ENCODE measurements at places on chromosomes 4 and X.

DNA sequence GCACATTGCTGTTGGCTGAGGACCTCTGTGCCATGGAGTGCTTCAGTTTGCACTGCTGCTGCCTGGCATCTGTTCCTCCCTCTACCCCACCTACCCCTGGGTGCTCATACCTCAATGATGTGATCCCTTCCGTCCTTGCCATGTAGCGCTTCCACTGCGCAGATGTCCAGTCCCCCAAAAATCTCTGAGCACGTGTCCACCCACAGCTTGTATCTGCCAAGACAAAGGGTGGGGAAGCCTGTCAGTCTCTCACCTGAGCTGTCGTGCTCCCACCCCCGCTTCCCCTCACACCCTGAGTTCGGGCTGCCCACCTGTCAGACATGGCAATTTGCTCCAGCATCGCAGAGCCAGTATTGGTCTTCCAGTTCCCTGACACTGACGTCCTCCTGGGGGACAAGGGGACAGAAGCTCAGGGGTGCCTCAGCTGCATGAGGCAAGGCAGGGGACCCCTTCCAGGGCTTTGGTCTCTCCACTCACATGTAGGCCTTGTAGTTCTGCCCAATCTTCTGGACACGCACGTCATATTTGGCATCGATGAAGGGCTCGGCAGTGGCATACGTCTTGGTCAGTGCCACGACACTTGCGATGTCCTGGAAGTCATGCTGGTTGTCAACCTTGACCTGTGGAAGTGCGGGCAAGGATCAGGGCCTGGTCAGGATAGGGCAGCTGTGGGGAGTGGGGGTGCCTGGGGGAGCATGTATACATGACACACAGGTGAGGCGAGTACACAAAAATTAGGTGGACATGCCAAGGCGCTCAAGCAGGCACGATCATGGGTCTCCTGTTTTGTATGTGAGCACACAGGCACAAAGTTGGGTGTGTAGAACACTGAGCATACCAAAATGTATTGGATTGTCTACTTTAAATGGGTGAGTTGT lies 6.0 kb upstream of the TIMP1 start:
- DNase-seq, result no peak

DNA sequence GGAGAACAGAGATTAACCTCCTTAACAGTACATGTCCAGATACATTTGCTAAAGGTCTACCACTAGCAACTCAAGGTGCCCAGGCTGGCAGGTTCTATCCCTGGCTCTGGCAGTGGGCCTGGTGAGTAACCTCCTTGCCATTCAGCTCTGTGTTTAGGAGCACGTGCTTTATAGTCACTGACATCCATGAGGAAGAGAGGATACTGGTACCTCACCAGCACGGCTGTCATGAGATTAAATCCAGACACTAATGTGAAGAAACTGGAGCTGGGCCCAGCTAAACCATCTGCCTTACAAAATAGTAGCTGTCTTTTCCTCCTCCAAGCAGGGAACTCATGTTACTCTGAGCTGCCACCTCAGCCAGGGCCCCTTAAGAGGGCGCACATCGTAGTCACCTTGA lies 45.3 kb downstream of the GPRASP3 start:
- DNase-seq, result no peak

DNA sequence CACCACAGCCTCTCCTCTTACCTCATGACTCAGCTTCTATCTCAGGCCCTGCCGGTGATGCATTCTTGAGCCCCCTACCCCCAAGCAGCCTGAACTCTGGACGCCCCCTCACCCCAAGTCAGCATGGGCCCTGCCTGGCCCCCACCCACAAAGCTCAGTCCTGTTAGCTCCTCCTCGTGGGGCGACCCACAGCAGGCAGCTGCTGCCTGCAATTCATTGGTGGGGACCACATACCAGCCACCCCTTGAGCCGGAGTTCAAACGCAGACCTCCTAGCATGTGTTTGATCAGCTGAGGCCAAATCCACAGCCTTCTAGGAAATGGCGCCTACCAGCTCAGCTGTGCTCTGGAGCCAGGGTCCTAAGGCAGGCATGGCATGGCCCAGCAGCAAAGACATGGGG lies 111.8 kb downstream of the EFNB1 start:
- no peak for DNase-seq

GRCh38 chrX:130696542-130696941 lies 206.5 kb downstream of the ENOX2 start:
- DNase-seq, result no peak

DNA sequence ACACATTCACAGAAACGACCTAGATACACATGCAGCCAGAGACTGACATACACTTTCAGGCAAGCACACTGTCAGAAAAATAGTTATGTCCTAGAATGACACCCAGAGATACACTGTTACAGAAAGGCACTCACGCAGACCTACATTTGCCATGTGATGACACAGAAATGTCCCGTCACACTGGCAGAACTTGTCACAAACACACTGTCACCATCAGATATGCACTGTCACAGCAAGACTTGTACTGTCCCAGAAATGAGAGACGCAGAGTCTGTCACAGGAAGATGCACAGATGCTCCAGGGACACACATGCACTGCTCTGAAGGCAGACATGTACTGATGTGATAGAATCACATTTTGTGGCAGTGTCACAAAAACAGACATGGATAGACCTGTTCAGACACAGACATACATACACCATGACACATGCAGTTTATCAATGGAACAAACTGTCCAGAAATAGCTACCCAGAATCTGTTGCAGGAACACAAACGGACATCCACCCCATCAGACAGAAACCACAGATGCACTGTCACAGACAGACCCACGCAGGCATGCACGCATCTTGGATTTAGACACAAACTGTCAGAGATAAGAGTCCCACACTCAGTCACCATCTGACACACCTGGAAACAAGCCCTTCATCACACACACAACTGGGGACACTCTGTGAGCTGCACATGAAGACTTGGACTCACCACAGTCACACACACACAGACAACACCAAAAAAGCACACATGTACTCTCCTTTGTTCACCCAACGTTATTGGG lies 1.3 kb upstream of the PIM2 start:
- DNase-seq, result no peak

DNA sequence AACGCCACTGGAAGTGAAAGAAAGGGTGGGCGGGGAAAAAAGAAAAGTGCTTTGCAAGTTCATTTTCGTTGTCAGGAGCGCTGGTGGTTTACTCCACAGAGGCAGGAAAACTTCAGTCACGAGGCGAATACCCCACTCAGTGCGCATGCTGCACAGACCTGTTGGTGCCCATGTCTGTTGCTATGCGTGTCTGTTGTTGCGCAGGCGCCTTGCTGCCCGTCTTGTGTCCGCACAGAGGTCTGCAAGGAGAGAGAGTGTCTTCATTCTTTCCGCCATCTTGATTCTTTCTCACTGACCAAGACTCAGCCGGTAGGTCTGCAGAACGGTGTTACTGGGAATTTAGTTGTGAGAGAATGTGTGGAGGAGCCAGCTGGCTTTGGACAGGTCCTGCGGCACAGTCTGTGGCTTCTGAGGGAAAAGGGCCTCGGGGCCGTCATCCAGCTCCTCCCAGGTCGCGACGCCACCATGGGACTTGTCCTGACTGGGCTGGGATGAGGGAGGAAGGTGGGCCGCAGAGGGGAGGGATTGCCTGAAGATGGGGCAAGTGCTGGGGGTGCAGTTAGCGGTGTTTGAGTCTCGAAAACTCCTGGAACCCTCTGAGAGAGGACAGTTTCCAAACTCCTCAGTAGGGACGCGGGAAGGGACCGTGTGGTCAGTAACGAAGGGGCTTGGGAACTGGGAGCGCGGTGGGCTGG lies at the start of gene PAGE2:
Gene PAGE2, plus strand, starts transcription at position 224 of the 695 bp plus-strand sequence. CDS start 1,003 bp downstream, outside the sequence.
- DNase-seq, result no peak

DNA sequence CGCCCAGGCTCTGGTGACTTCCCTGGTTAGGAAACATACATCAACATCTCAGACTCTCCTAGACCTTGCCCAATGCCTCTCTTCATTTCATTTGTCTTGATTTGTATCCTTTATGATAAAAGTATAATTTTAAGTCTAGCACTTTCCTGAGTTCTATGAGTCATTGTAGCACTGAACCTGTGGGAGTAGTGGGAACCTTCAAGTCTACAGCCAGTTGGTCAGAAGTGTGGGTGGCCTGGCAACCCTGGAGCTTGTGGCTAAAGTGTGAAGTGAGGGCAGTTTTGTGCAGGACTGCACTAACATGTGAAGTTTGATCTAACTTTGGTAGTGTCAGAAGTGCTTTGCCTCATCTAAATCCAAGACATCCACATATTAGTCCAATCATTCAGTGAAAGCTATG lies 259.3 kb upstream of the IGFBP7 start:
- no peak for DNase-seq

- DNase-seq, result no peak
Measured at GRCh38 chrX:74119016-74119910, 184.7 kb upstream of the ZCCHC13 start.

GRCh38 chr4:8542776-8543525 lies 37.2 kb upstream of the GPR78 start:
- DNase-seq, result no peak

DNA sequence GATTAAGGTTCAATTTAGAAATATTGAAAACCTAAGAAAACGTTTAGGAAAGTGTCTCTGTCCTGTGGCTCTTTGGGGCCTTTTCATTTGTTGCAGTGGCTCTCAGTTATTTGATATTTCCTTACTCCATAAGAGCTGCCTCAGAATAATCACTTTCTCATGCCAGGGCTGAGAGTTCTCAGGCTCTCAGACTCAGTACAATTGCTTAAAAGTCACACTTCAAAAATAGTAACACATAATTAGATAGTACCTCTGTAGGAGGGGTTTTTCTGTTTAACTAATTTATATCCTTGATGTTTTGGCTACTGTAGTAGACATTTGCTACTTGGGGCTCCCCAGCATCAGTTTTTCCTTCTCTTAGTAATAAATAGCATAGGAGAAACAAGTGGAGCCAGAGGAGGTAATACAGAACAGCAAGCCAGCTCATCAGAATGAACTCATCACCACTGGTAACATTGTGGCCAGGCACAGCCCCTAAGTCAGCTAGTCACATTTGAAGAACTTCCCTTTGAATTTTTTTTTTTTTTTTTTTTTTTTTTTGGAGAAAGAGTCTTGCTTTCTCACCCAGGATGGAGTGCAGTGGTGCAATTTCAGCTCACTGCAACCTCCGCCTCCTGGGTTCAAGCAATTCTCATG lies 8.0 kb upstream of the HNRNPD start:
- DNase-seq, result no peak

- DNase-seq, result no peak
Measured at GRCh38 chrX:31323658-31324057, 251.8 kb upstream of the FTHL17 start.

DNA sequence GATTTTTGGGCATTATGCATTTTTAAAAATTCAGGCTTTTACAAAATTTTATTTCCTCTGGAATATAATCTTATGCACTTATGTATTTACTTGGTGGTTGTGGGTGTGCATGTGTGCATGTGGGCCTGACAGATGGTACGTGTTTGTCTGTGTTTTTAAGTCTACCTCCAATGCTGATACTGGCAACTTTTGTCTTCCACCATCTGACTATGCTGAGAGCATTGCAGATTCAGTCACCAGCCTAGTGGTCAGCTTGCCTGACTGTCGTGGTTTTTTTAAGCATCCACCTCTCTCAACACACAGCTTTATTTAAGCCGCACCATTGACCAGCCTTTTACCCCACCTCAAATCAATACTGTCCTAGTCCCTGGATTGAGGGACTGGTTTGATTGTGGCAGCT lies 37.1 kb downstream of the FSTL5 start:
- no peak for DNase-seq

DNA sequence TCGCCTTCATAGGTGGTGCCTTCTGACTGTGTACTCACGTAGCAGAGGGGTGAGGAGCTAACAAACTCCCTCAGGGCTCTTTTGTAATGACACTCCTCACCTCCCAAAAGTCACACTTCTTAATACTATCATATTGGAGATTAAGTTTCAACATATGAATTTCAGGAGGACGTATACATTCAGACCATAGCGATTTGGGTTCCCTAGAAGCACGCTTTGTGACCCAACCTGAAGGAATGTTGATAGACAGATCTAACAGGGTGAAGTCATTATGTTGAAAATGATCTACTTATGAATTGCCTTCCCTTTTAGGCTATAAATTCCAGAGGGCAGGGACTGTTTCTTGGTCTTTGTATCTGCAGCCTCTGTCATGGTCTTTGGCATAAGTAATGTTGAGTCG lies 3.2 kb upstream of the KLHL34 start:
- DNase-seq, result no peak

GRCh38 chrX:20670611-20671010 lies 403.9 kb upstream of the RPS6KA3 start:
- no peak for DNase-seq

DNA sequence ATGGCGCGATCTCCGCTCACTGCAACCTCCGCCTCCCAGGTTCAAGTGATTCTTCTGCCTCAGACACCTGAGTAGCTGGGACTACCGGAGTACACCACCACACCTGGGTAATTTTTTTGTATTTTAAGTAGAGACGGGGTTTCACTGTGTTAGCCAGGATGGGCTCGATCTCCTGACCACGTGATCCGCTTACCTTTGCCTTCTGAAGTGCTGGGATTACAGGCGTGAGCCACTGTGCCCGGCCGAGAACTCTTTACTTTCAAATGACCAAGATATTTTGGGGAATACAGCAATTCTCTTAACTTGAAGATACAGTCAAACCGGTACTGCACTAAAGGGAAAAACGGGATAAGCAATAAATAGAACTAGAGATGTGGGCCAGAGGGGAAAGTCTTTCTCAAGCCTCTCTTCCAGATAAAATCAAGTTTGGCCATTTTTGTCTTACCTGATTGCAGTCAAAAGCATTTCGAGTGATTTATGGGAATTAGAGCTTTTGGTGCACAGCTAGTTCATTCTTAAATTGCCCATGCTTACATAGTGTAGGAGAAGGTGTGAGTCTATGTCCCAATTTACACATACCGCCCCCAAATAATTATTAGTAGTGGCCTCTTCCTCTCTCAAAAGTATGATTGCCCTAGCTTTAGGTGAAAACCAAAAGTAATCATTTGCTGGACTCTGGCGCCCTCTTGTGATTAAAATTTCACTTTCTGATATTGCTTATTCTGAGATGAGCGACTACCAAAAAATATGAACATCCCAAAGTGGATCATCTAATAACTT lies 53.2 kb upstream of the ABCG2 start:
- DNase-seq, result peak; percentile 38

DNA sequence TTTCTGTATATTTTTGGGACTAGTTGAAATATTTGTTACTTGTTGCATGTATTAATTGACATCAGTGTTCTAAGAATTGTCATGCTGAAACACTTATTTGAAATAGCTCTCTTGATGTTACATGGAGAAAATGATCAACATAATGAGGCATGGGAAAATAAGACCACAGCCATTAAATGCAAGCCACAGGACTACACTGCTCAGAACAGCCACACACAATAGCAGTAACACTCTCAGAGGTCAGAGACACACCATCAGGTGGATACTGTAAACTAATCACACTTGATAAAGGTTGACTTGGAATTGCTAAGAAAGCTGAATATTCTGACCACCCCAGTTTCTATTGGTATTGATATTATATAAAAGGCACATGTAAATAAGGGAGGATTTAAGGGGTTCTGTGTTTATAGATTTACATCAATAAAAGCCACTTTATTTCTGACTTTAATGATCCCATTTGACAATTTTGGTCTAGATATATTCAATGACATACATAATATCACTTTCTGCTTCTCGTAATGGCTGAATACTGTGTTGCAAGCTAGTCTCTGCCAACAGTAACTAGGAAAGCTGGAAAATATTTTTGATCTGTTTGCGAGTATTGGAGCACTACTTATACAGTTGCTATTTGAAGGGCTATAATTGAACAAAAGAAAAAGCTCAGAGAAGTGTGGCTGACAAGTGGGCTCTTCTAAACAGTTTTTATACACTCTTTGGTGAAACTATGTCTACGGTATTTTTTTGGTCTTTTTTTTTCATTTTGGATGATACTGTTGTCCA lies 876.5 kb upstream of the INTU start:
- no peak for DNase-seq

GRCh38 chrX:153032397-153033118 lies 23.7 kb upstream of the PNMA3 start:
- DNase-seq, result peak; percentile 39

GRCh38 chr4:74598611-74599325 lies 153.8 kb downstream of the AREG start:
- DNase-seq, result no peak
